CD4-positive, alpha-beta T cell treated with Interleukin-21 for 1 hour (primary cell): ENCODE measurements at places on chromosomes 16 and 17.

GRCh38 chr16:50555952-50556673 is 7.9 kb downstream of the NKD1 start:
- DNase-seq: no peak

DNA sequence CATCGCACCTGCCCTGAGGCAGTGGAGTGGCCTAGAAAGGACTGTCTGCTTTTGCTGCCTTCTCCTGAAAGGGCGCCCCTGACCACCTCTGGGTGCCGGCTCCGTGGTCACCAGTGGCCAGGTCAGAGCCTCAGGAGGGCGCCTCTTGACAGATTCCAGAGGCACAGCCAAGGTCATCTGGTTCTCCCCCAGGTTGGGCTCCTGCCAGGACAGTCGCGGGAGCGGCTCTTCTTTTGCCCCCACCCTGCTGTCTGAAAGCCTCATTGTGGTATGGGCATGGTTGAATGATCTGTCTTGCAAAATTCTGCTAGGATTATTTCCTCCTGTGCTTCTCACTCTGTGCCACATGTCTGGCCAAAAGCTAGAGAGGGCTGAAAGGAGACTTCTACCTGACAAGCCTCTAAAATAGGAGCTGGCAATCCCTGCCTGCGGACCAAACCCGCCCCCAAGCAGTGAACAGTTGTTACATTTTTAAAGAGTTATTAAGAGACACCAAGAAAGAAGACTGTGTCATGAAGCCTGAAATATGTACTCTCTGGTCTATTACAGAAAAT is 82.8 kb downstream of the SNX29 start:
- DNase-seq: no peak

GRCh38 chr17:49997773-49998703 is 3.0 kb upstream of the DLX3 start:
- DNase-seq: peak; percentile 88

GRCh38 chr17:66290101-66290722 is 12.2 kb upstream of the PRKCA start:
- no peak for DNase-seq

GRCh38 chr17:46756081-46756735 is 62.3 kb downstream of the WNT3 start:
- no peak for DNase-seq

DNA sequence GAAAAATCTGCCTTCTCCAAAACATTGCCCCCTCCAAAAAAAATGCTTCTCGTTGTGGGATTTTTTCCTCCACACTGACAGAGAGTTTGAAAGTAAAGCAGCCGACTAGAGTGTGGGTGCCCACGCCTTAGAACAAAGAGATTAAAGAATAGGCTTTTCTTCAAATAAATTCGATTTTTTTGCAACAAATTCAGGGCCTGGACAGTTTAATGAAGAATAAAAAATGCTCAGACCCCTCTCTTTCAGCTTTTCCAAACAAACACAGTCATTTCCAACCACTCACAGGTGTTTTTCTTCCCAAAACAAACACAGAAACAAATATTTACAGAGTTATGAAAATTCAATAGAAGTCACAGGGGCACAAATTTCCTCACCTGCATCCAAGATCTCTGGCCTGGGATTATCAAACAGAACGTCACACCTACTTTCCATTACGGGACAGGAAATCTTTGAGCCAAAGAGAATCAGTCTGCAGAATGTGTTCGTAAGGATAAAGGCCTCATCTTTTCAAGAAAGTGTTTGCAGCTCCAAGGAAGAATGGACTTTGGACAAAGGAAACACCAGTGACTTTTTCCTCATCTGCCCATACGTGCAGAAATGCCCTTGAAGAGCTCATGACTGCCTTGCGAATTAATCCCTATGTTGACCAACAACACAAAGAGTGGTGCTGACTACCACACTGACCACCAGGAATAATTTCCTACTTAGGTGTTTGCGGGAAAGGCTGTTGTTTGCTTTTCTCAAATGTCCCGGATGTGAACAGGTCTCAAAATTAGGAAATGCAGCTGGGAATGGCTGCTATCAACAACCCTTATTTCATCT is 31.3 kb upstream of the TOX3 start:
- DNase-seq: no peak

- DNase-seq: no peak
Observed at GRCh38 chr17:80208050-80208449, 12.1 kb downstream of the SGSH start.

DNA sequence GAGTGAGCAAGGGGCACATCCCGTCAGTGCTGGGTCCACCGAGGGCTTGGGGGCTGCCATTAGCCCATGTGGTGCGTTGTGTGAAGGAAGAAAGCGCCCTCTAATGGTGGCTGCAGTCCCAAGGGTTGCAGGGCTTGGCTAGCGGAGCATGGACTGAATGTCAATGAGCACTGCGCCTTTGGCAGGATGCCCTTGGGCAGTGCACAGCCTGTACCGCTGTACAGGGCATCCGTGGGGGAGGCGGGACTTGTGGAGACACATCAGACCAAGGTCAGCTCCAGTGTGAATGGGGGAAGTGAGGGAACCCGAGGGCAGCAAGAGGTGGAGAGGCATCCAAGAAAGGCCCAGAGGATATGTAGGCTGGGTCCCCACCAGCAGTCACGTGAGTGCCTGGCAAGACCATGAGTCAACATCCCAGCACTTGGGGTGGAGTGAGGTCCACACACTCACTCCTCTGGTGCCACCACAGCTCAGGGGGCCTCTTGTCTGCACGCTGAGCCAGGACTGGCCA is 75.5 kb upstream of the MED9 start:
- no peak for DNase-seq

DNA sequence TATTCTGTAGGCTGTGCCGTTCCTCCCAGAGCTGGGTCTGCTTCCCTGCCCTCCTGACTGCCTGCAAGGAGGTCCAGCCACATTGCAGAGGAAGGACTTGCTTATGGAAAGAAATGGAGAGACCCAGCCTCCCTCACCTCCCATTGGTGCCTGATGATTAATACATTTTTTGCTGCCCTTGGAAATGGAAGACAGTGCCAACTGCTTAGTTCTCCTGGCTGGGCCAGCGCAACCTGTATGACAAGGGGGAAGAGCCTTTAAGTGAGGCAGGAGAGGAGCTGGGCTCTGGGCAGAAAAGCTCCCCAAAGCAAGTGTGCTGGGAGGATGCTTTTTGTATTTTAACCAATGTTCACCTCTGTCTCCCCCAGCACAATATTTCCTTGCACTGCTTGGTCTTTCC is 238.5 kb downstream of the SOX9 start:
- DNase-seq: no peak
